Fibroblast of lung (primary cell): ENCODE measurements at places on chromosomes 7 and 10. TPM values are rescaled to one million over a fixed set of nuclear protein-coding genes. Genes with fewer than 3 reads are reported as not detected.

Gene H2BK1
- total RNA-seq = not detected in 2 replicates

Gene SLC18A3
- total RNA-seq = not detected in 2 replicates

DNA sequence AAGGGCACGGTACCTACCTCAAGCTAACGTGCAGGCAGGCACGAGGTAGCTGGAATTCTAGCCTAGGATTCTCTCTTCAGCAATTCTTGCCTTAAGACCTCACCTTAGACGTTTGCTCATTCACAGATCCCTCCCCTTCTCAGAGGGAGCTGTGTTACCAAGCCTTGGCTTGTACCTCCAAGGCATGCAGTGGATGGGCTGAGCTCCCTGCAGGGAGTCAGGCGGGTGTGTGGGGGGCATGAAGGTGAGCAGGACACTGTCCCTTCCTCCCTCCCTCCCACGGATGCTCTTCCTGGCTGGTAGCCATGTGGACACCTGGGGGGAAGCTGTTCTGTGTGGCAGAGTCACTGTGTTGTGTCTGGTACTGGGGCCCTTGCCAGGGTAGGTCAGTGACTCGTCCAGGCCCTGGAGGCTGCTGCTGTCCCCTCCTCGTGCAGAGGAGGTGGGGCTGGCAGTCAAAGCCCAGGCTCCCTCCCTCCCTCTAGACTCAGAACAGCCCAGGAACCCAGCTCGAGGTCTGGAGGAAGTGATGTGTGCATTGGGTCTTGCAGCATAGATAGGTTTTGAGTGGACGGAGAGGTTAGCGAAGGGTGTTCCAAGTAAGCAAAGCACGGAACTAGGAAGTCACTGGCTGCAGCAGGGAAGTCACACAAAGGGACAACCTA lies 222.2 kb upstream of the SH2B2 start:
- H3K27me3 ChIP-seq = no peaks in the 10 kb centered on the region
- DNase-seq = no peak
- H3K36me3 ChIP-seq = no peaks in the 10 kb centered on the region
- H3K27ac ChIP-seq = no peak overlapping the region

GRCh38 chr7:23357190-23358093 lies 58.3 kb downstream of the MALSU1 start:
- H3K4me3 ChIP-seq = no peak overlapping the region
- no peaks in the 10 kb centered on the region for H3K36me3 ChIP-seq
- H3K4me1 ChIP-seq = no peaks in the 10 kb centered on the region

DNA sequence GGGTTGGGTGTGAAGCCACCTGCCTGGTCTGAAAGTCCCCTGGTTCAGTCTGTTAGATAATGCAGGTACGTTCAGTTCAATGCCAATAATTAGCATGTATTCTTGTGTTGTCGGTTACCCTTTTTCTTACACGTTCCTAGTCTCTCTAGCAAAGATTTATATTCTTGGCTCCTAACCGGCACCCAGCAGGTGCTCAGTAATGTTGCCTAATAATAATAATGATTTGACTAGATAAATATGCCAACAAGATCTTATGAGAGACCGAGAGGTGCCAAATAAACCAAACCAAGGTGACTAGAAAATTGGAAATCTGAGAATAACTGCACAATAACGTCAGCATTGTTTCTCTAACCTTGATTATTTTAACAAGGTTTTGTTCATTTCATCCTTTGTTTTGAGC lies 1.1 kb upstream of the SMIM30 start:
- H3K36me3 ChIP-seq = no peaks in the 10 kb centered on the region
- no peak overlapping the region for H3K4me3 ChIP-seq
- no peaks in the 10 kb centered on the region for H3K4me1 ChIP-seq
- H3K27me3 ChIP-seq = no peaks in the 10 kb centered on the region
- no peak for DNase-seq

DNA sequence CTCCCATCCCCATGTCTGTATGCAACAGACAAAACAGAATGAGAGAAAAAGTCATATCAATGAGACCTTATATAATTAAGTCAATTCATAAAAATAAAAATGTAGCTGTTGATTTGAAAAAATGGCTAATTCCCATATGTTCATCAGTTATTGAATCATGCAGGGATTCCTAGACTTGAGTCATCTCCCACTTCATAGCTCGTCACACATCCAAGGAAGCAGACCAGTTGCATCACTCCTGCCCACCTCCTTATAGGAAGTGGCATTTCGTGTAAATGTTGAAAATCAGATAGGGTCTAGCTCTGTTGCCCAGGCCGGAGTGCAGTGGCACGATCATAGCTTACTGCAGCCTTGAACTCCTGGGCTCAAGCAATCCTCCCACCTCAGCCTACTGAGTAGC lies 56.1 kb upstream of the SH2B2 start:
- H3K36me3 ChIP-seq = peaks cover 5% of the 10 kb centered on the region
- H3K4me1 ChIP-seq = no peaks in the 10 kb centered on the region
- H3K27me3 ChIP-seq = no peaks in the 10 kb centered on the region
- DNase-seq = peak; percentile 58
- H3K4me3 ChIP-seq = no peak overlapping the region
- no peak overlapping the region for H3K27ac ChIP-seq

DNA sequence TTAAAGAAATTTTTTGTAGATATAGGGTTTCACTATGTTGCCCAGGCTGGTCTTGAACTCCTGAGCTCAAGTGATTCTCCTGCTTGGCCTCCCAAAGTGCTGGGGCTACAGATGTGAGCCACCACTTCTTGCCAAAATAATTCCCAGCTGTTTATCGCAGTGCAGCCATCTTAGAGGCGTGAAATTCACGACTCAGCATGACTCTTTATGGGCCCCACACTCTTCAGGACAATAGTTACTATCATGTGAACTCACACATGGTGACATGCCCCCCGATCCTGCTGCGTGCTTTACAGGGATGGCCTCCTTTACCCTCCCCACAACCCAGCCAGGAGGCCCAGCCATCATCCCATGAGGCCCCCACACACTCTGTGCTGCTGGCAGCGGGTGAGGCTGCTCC lies 4.6 kb downstream of the COX19 start:
- no peaks in the 10 kb centered on the region for H3K27me3 ChIP-seq
- no peak overlapping the region for H3K4me3 ChIP-seq
- H3K27ac ChIP-seq = no peak overlapping the region
- no peak for DNase-seq
- peaks cover 21% of the 10 kb centered on the region for H3K36me3 ChIP-seq

DNA sequence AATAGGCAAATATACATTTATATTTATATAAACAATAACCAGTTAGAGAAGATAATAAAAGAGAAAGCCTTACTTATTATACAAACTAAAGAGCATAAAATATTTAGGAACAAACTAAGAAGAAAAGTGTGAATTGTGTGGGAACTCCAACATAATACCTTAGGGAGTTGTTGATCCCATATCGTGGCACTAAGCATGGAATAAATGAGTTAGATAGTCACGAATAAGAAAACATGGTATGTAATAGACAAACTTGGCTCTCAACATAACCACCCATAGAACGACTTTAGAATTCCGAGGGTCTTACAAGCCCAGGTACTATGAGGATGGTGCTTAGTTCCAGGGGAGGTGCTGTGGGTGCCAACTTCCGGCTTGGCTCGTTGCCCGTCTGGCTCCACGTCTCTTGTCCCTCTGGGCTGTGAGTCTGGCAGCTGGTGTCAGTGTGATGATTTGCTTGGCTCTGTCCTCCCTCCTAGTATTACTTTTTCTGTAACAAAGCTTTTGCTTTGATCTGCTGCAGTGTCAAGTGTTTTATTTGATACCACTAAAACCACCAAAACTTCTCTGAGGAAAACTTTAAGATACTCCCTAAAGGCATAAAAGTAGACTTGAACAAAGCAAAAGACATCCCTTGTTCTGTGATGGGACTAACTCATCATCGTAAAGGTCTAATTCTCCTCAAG lies 9.5 kb upstream of the RBM20 start:
- DNase-seq = no peak
- no peak overlapping the region for H3K27ac ChIP-seq
- H3K4me1 ChIP-seq = no peaks in the 10 kb centered on the region
- no peak overlapping the region for H3K4me3 ChIP-seq
- H3K27me3 ChIP-seq = no peaks in the 10 kb centered on the region
- no peaks in the 10 kb centered on the region for H3K36me3 ChIP-seq

GRCh38 chr10:1256432-1256725 lies 200.2 kb downstream of the WDR37 start:
- no peaks in the 10 kb centered on the region for H3K4me1 ChIP-seq
- no peaks in the 10 kb centered on the region for H3K36me3 ChIP-seq
- H3K4me3 ChIP-seq = no peak overlapping the region
- H3K27me3 ChIP-seq = no peaks in the 10 kb centered on the region
- DNase-seq = no peak
- no peak overlapping the region for H3K27ac ChIP-seq

- no peaks in the 10 kb centered on the region for H3K27me3 ChIP-seq
- no peak overlapping the region for H3K4me3 ChIP-seq
- H3K27ac ChIP-seq = no peak overlapping the region
- H3K36me3 ChIP-seq = no peaks in the 10 kb centered on the region
- H3K4me1 ChIP-seq = no peaks in the 10 kb centered on the region
Observed at GRCh38 chr7:3089493-3089892, 45.8 kb upstream of the CARD11 start.

DNA sequence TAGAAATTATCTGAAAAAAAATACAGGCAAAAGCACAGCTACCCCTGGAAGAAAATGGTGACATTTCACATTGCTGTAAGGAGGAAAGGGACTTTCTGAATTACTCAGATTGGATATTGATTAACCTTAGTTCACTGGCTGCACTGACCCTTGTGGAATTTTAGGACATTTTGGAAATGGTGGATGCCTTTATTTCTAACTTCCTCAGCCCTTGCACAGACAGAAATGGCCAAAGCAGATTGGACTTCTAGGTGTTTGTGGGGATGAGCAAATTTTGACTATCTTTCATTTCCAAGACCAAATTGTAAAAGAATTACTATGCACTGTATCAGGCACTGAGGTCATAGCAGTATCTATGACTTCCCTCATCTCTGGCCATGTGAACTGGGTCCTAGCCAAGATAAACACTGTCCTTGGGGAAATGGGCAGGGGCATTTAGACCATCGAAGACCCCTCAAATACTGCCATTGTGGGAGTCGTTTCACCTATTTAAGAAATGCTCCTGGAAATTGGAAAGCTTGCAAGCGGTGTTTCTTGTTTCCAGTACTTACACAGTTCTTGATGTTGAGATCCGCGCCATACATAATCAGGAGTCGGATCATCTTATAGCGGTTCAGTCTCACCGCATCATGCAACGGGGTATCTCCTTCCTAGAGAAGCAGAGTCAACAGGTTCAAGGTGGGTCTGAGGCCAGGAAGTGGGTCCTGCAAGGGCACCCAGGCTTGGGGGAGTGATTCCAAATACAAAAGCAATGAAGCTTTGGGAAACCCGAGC lies 5.7 kb downstream of the ANKRD1 start:
- no peaks in the 10 kb centered on the region for H3K36me3 ChIP-seq
- no peak overlapping the region for H3K4me3 ChIP-seq
- no peaks in the 10 kb centered on the region for H3K27me3 ChIP-seq
- no peak for DNase-seq
- H3K27ac ChIP-seq = no peak overlapping the region
- H3K4me1 ChIP-seq = no peaks in the 10 kb centered on the region

DNA sequence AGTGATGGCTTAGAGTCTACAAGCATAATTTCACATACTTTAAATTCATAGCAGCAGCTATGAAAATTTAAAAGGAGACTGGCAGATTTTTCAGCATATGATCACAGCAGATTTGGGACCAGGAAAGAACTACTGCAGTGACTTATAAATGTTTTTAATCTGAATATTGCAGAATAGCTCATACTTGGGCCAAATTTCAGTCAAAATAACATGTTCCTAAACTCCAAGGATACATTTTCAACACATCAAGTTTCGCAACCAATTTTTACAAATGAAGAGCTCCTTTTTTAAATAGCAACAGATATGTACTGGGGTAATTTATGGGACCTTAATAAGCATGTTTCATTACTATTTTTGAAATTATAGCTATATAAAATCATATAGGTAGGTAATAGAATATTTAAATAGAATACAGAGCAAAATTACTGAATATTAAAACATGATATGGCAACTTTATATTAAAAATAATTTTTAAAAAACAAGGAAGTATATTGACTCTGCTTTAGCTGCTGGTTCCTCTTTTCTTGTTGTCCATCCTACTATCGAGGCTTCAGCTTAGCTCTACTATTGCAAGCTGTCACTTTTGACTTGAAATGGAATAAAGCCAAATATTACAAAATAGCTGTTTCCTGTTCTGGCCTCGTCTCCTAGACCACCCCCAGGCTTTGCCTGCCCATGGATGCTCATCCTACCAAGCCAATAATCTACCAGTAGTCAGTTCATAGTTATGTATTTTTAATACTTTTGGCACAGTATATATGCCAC lies 123.1 kb downstream of the NRBF2 start:
- no peaks in the 10 kb centered on the region for H3K27me3 ChIP-seq
- peaks cover 9% of the 10 kb centered on the region for H3K4me1 ChIP-seq
- H3K36me3 ChIP-seq = no peaks in the 10 kb centered on the region
- no peak overlapping the region for H3K4me3 ChIP-seq
